ENCODE measurements at places on chromosomes 12 and 14. TPM values are rescaled to one million over a fixed set of nuclear protein-coding genes. Genes with fewer than 3 reads are reported as not detected.
A peak's percentile ranks its signal among the peaks of the same experiment; 100 is the strongest.

- no peak for DNase-seq
These were observed 17.4 kb downstream of the PLXNC1 start for GRCh38 chr12:94165670-94166364.

DNA sequence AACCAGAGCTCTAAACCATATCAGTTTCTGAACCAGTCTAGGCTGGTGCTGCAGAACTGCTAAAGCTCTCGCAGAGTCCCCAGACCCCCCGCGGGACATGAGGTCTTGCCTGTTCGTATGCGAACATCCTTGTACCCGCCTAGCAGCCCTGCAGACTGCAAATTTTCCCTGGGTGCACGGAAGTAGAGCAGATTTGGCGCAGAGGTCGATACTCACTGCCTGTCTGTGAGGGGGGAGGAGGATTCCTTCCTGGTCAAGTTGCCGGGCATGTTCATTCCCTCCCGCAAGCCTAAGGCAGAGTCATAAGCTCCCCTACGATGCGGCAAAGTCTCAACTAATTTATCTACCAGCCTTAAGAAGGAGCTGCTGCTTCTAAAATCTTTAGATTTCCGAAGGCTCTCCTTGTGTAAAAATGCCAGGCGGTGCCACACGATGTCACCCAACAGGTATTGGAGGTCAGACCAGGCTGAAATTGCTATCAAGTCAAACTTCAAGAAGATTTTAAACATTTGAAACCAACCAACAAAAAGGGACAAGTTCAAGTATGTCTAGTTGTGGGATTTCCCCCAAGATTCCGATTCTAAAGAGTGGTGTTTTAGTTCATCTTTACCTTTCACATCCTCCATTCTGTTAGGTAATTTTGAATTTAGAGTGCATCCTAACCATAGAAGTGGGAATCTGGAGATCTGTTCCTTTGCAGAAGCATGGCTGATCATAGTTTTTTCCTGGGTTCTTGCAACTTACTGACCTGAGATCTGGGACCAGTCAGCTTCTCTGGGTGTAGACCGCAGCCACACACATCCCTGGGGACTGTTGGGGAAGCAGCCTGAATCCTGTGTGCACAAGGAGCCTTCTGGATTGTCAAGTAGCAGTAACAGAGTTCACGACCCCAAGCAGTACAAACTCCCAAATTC is 1.6 kb upstream of the PAX9 start:
- no peak for DNase-seq

- no peak for DNase-seq
These were observed 2.0 kb upstream of the CLEC6A start for GRCh38 chr12:8453796-8454195.

GRCh38 chr12:69789351-69789750 is 35.7 kb upstream of the MYRFL start:
- DNase-seq: no peak

GRCh38 chr12:71448150-71448581 is 8.6 kb downstream of the LGR5 start:
- no peak for DNase-seq

GRCh38 chr12:99772274-99772673 is 124.7 kb downstream of the GARIN6 start:
- no peak for DNase-seq

The TGM1 gene
- total RNA-seq: 0.64 TPM

The ALDH2 gene
- 69.5 TPM for total RNA-seq

DNA sequence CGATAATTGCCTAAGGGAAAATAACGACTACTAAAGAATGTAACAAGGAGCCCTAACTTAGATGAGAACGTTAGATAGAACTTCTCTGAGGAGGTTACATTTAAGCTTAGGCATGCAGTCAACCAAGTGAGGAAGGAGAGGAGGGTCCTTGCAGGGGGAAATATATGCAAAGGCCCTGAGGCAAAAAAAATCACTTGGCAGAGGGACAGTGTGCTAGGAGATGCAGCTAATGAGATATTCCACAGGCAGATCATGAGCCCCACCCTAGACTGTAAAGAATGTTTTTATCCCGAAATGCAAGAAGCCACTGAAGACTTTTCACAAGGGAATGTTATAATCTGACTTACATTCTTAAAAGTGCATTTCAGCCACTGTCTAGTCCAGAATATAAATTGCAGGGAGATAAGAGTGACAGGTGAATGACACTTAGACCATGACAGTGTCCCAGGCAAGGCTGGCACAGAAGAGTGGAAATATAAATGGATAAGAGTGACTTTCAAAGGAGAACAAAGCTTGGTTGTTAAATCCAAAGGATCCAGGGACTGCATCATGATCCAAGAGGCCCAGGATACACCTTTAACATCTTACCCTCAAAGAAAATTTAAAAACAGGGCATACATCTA is 61.0 kb downstream of the PPM1H start:
- no peak for DNase-seq

GRCh38 chr12:117071009-117071408 is 28.2 kb downstream of the TESC start:
- no peak for DNase-seq

The FZD10 gene
- total RNA-seq: not detected

- DNase-seq: no peak
These were observed 13.1 kb downstream of the DPF3 start for GRCh38 chr14:72880820-72881219.

- DNase-seq: peak; percentile 27
These were observed 46.8 kb downstream of the TMEM117 start for GRCh38 chr12:43882578-43883178.

GRCh38 chr12:28234444-28234843 is 44.2 kb downstream of the CCDC91 start:
- DNase-seq: no peak

DNA sequence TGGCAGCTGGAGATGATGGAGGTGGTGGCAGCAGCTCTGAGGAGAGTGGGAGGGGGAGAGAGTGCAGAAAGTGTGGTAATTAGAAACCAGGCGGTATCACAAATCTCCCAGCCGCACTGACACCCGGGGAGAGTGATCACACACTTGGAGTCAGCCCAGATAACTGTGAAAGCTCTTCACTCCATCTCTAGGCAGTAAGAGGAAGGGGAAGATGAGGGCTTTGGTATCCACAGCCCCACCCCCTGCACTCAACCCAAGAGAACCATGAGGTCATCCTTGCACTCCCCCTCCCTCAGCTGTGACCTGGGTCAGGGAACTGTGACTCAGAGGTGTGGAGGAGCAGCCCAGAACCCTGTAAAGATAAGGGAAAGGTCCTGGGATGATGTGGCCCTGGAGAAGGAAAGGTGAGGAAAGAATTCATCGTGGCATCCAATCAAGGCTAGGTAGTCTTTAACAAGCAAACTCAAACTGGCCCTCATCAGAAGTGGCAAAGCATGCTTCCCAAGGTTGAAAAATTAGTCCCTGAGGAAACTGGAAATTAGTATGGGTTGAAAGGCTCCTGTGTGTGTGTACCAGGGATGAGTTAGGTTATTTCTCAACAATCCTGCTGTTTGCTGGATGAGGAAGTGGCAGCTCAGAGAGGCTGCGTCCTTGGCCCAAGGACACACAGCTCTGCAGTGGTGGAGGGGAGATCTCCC is 111.0 kb upstream of the LHX5 start:
- DNase-seq: no peak

DNA sequence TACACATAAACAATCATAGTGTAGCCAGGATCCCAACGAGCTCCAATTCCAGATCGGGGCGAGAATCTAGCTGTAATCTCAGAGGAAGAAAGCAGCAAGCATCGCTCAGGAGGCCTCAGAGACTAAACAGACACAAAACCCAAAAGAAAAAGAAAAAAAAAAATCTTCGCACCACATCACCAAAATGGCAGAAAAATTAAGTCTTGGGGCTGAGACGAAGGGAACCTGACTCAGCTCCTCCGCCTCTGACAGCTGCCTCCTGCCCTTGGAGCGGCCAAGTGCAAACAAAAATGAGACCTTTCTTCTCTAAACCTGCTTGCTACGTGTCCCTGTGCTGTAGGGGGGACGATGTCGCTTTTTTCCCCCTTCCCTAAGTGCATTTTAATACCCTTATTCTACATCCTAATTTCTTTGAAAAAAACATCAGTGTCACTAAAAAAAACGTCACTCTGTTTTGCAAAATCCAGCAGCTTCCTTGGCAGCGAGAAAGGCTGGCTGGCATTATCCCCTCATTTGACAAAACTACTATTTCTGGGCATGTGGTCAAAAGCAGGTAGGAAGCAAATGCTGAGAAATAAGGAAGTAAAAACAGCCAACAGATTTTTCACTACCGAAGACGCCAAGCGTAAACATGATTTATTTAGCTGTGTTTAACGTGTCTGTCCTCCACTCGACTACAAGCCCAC is 30.5 kb downstream of the BCL11B start:
- DNase-seq: no peak

- no peak for DNase-seq
These were observed 205.7 kb downstream of the ZFP36L1 start for GRCh38 chr14:68586896-68587751.

The SRP54 gene
- 58.7 TPM for total RNA-seq

DNA sequence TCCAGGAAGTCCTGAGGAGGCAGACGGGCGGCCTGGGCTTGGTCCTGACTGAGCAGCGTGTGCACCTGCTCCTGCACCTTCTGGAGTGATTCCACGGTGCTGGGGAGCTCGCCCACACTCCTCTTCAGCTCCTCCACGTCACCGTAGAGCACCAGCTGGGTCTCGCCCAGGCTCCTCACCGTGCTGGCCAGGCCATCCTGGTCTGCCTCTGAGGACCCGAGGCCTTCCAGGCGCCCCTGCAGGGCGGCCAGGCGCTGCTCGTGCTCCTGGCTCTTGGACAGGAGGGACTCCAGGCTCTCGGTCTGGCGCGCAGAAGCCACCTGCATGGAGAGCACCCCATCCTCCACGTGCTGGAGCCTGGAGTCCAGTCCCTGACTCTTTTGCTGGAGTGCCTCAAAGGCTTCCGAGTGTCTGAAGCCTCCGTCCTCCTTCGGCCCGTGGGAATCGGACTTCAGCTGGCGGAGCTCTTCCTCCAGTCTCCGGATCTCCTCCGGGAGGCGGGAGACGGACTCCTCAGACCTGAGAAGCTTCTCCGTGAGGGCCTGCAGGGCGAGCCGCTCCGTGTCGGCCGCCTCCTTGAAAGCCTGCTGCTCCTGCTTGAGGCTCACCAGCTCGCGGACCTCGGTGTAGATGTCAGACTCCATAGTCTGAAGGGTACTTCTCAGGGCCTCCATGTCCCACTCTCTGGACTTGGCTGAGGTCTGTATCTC is 8.4 kb downstream of the CKAP4 start:
- DNase-seq: no peak

DNA sequence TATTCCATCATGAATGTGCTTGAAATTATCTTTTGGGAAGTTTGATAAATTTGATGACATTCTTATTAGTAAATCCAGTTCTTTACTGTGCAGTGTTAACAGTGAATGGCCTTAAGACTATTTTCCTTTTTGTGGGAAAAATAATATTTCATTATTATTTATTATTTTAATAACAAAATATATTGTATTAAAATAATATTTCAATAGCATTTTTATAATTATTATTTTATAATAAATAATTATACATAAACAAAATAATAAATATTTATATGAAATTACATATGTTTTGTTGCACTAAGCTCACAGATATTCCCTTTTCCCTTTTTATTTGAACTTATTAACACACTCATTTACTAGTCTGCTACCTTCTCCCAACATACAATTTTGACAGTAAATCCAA is 33.6 kb downstream of the PIK3C2G start:
- DNase-seq: no peak

The ITGB7 gene
- total RNA-seq: not detected

GRCh38 chr12:41701943-41702601 is 442.6 kb downstream of the GXYLT1 start:
- no peak for DNase-seq

DNA sequence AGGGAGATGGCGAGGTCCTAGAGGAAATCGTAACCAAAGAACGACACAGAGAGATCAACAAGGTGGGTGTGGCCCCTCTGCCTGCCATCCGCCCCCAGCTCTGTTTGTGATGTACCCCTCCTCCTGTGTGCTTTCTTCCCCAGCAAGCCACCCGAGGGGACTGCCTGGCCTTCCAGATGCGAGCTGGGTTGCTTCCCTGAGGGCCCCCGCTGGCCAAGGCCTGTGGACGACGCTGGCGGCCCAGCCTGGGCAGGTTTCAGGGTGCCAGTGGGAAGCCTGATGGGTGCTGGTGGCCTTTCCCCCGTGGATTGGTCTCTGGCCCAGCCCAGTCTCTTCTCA is 2.0 kb downstream of the ARL6IP4 start:
- DNase-seq: no peak

GRCh38 chr14:96205059-96205977 is 679 bp downstream of the BDKRB2 start:
- DNase-seq: no peak

The SOAT2 gene
- total RNA-seq: not detected

The LBHD2 gene
- total RNA-seq: not detected

- no peak for DNase-seq
These were observed 22.6 kb upstream of the ARHGAP5 start for GRCh38 chr14:32054536-32054935.

DNA sequence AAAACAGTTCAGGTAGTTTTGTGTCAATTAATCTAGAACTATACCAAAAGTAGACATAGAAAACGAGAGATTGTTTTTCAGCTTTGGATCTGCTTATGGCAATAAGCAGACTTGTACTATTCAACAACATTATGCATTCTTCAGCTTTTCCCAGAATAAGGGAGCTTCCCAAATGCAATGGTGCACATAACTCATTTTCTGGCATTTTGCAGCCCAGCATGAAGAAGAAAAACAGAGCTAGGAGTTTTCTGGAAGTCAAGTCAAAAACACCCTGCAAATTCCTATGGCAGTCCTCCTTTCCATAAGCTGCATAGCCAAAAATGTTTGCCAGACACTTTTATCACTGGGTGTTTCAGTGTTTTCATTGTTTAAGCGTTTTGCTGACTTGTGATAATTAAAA is 314.7 kb downstream of the NAV3 start:
- no peak for DNase-seq

All from glomerular endothelial cell (primary cell).